ENCODE measurements at places on chromosomes 2 and 18.
A peak's percentile ranks its signal among the peaks of the same experiment; 100 is the strongest.

- DNase-seq, result no peak
These were observed 33.1 kb downstream of the SS18 start for GRCh38 chr18:26057344-26057773.

- no peak for DNase-seq
These were observed 26.0 kb upstream of the GALNT5 start for GRCh38 chr2:157231476-157231875.

GRCh38 chr2:153145470-153145978, 333.0 kb downstream of the RPRM start:
- peak; percentile 83 for DNase-seq

DNA sequence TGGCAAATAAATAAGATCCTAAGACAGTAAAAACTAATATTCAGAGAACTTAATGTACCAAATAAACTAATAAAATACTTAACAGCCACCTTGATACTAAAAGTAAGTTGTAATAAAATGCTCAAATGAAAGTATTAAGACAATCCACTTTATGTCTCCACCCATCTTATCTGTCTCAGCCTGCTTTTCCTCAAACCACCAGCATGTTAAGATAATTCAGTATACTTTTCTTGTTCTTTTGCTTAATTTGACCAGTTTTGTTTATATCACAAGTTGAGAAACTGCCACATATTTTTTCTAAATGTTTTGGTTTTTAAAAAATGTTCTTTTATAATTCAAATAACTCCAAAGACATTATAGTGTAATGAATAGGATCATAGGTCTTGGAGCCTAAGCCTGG, 142.0 kb downstream of the MBD5 start:
- DNase-seq, result no peak

GRCh38 chr2:8579485-8580085, 102.3 kb upstream of the ID2 start:
- DNase-seq, result no peak

DNA sequence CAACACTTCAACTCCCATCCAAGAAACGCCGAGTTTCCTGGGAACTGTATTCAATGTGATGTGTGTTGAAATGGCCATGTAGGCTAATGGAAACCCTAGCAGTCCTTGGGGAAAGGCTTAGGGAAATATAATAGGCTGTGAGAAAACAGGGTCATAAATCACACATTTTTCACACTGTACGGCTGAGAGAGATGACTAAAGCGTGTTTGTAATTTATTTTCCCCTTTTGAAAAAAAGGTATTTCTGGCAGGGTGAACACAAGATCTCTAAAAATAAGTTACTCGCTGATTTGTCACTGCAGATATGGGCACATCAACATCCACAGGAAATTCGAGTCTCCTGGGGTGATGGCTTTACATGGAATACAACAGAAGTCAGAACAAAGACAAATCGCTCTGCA, 109.6 kb upstream of the ST6GAL2 start:
- no peak for DNase-seq

- no peak for DNase-seq
These were observed 108.5 kb upstream of the RND3 start for GRCh38 chr2:150595803-150596470.

DNA sequence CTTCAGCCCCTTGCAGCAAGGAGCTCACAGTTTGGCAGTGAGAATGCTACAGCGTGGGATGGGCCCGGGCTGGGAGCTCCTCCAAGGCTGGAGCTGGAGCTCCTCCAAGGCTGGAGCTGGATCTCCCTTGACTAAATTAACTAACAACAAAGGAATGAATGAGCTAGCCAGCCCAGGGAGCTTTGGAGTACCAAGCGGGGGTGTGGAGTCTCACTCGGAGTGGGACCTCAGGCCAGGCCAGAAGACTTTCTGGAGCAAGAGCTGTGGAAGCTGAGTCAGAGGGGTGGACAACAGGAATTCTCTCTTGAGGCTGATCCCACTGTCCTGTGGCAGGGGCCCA, 244.7 kb upstream of the HS6ST1 start:
- no peak for DNase-seq

DNA sequence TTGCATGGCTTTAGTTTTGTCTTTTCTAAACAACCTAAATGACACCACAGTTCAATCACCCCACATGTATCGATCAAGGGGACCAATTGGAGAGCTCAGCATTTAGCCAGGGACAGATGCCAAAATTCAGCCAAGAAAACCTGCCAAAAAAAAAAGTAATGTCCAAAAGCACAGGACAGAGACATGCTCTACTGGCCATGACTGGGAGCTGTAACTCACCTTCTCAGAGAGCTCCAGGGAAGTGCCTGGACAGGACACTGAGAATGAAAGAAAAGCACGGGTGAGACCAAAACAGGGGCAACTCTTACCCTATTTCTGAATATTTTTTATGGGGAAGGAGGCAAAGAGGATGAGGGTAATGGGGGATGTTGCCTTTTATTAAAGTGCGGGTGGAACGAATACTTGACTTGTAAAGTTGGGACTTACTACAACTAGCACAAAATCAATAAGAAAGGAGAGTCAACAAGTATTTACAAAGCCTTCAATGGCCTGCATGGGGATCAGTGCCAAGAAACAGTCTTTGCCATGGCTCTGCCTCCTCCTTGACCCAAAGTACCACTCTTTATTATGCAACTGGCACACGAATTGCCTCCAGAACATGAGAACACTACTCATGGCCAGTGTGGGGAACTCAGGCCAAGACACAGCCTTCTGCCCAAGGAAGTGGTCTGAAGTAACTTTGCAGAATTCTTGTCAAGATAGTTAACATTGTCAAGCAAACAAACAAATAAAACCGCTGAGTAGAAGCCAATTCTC, 72.9 kb upstream of the HK2 start:
- no peak for DNase-seq

- DNase-seq, result no peak
These were observed 72.0 kb upstream of the SH3BP4 start for GRCh38 chr2:234879671-234880455.

DNA sequence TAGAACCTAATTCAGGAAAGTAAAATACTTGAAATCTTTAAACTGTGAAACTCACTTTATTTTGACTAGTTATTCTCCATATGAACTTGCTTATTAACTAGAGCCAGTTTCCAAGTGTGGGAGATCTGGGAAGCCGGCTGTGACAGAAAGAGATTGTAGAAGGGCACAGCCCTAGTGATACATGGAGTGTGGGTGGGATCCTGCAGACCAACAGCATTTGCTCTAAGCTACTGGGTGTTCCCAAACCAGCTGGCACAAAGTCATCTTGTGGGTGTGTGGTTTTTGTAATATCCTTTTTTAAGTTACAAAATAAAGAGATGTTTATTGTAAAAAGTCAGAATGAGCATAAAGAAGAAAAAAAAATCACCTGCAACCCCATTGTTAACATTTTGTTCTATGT, 3.4 kb downstream of the DUSP19 start:
- no peak for DNase-seq

- no peak for DNase-seq
These were observed 17.0 kb upstream of the C1QL2 start for GRCh38 chr2:119175517-119175916.

- DNase-seq, result no peak
These were observed 255.9 kb downstream of the NEDD4L start for GRCh38 chr18:58299936-58300335.

- DNase-seq, result no peak
These were observed 53.4 kb upstream of the IL1RL1 start for GRCh38 chr2:102258025-102258385.

DNA sequence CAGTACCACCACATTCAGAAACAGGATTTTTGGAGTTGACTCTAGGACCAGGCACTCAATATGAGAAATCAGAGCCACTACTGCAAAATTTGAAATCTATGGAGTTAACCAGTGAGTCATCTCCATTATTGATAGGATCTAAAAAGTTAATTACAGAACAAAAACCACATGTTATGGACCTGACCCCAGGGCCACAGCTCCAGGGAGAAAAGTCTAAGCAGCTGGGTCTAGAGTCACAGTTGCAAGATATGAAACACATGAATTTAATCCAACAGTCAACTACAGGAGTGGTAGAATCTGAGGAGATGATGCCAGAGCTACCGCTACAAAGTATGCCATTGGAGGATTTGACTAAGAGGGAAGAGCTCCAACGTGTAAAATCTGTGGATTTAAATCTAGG, 13.4 kb upstream of the ZNF512 start:
- no peak for DNase-seq

- DNase-seq, result peak; percentile 47
These were observed 119.9 kb downstream of the OSR1 start for GRCh38 chr2:19238440-19239060.

- no peak for DNase-seq
These were observed 632.7 kb upstream of the ID2 start for GRCh38 chr2:8049176-8049575.

DNA sequence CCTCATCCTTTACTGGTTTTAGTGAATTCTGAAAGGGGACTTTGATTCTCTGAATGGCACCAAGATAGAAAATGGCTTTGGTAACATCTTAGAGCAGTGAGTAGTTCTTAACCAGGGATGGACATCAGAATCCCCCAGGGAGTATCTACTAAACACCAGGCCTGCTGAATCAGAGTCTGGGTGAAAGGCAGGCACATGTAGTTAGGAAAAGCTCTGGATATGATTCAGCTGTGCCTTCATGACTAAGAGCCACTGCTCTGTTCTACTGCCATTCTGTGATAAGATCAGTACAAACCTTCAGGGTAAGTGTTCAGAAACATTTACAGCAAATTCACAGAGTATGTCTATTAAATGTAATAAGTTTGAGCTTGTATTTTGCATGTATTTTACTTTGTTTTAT, 46.2 kb upstream of the B3GNT2 start:
- DNase-seq, result no peak

DNA sequence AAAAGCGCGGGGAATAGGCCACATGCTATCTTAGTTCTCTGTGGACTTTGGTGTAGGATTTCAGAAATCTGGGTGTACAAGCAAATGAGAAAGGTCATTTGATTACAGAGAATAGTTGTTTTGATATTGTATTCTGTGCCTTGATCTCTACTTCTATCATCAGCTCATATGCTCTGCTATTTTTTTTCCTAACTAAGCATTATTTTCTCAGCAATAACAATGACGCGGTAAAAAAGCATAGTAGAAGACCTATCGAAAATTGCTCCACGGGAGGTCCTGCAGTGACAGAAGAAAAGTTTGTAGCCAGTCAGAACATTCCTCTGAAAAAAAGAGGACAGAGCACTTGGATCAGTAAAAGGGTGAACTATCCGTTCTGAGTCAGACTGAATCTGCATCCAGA, 2.8 kb upstream of the SETBP1 start:
- no peak for DNase-seq

GRCh38 chr2:181814057-181814491, 77.5 kb upstream of the ITPRID2 start:
- no peak for DNase-seq

DNA sequence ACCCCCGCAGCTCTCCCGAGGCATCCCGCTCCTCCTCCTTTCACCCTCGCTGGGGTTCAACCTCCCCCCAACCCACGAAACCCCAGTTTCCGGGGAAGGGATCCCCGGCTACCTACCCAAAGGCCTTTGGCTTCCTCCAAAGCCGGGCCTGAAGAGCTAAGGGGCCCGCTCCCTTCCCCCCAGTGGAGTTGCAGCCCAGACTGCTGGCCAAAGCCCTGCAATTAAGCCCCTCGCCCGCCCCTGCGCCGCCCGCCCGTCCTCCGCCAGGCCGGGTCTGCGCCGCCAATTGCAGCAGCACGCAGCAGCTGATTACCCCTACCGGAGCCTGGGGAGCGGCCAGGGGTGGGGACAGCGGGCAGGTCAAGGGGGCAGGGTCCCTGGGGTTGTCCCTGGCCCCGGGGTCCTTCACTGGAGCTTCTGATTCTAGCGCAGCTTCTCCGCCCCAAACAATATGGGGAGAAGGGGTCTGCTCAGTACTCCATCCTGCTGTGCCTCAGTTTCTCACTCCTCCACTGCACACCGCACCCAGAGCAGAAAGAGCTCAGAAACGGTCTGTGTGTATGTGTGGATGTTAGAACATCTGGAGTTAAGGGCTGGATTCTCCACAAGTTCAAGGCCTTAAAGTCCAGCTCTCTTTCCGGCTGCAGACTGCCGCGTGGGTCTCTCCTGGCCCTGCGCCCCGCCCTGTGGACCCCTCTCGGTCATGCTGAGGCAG, 16.9 kb downstream of the WNT10A start:
- DNase-seq, result no peak

- no peak for DNase-seq
These were observed 54.0 kb upstream of the STRN start for GRCh38 chr2:37020212-37020886.

DNA sequence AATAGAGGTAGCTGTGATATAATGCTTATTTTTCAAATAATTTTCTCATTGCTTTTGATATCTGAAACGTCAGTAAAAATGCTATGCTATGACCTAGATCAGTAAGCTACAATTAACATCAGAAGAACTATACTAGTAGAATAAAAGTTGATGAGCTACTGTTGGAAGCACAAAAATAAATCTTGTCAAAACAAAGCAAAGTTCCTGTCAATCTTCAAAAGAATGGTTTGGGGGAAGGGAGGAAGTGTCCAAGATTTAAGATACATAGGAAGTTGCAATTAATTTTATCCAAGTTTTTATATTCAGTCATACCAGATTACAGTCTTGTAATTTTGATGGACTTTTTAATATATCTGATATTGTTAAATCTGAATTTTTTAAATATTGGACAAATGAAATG, 19.2 kb downstream of the IRS1 start:
- DNase-seq, result no peak

- DNase-seq, result no peak
These were observed 491.8 kb downstream of the CDH2 start for GRCh38 chr18:27685091-27685490.

- no peak for DNase-seq
These were observed 100.4 kb upstream of the RND3 start for GRCh38 chr2:150587547-150588505.

GRCh38 chr2:144328938-144329337, 191.0 kb downstream of the ZEB2 start:
- no peak for DNase-seq

GRCh38 chr18:48840491-48840877, 110.3 kb downstream of the SMAD7 start:
- DNase-seq, result peak; percentile 50

DNA sequence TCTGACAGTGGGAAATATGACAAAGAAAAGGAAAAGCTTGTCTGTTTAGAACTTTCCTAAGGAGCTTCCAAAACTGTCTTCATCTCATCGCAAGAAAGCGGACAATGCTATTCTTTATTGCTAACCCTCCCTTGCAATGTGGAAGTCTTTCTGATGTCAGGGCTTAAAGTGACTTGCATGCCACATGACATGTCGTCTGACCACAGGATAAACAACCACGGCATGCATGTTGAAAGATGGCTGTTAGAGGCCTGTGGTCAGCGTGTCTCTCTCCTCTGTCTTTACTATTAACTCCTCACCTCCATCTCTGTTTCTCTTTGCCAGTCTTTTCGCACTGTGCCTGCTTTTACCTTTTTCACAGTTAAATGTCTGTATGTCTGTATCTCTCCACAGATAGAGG, 389.8 kb downstream of the LNPK start:
- DNase-seq, result no peak

All from NCI-H1105 treated with DMSO at 0.1 percent for 48 hours (cell line).